ENCODE measurements at places on chromosomes 2 and 18.

GRCh38 chr18:3450012-3450798 lies at the start of gene TGIF1:
Gene TGIF1, plus strand, starts transcription at chr18:3450172. Its CDS starts 318 bp downstream, at chr18:3450490.
- DNase-seq, result peak; percentile 43

- DNase-seq, result no peak
These were observed 85.4 kb upstream of the TMEM18 start for GRCh38 chr2:762646-763045.

GRCh38 chr2:237879991-237880560 lies 20.7 kb downstream of the RAMP1 start:
- DNase-seq, result no peak

DNA sequence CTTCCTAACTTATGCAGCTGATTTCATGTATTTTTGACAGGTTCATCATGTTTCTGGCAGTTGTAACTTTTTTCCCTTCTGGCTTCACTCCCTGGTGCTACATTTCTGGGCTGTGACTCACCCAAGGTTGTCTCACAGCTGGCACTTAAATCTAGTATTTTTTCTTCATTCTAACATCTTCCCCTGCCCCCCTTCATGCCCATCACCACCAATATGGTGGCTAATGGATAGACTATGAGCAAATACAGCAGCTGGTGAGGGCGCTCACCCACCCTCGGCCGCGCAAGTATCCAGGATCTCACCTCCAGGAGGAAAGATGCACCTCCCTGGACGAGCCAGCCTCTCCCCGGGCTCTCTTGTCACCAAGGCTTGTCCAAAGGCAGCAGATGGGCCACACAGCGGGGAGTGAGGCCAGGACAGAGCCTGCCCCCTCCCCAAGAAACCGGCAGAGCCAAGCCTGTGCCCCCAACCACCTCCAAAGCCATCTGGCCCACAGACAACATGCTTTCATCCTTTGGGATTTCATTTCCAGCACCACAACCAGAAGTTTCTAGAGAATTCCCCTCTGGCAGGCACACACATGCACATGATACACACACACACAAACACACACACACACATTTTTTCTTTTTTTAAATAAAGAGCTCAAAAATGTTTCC lies 39.1 kb downstream of the ATOH8 start:
- DNase-seq, result no peak

- DNase-seq, result no peak
These were observed 22.0 kb downstream of the RELCH start for GRCh38 chr18:62209046-62209445.

DNA sequence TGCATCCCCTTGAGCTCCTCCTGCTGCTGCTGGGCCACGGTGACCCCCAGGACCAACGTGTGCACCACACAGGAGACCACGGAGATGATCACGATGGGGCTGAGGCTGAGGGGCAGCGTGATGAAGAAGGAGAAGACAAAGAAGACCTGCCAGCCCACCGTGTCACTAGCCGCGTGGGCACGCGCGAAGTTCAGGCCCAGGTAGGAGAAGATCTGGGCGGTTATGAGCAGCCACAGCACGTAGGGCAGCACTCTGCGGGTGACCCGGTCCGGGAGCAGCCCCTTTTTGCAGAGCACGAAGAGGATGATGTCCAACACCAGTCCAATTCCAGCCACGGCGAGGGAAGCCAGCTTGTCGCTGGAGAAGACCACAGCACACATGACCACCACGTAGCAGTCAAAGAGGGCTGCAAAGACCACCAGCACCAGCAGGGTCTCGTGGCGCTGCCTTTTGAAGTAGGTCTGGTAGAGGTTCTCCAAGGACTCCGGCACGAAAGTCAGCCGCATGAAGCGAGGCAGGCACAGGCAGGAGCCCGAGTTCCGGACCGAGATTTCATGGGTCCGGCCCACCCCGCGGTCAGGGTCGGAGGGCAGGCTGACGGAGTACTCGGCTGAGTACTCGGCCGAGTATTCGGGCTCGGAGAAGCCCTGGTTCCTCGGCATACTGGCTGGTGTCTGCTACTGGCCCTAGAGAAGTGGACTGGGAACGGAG lies 1.6 kb downstream of the ADCY3 start:
- no peak for DNase-seq

- no peak for DNase-seq
These were observed 133.7 kb downstream of the SMAD7 start for GRCh38 chr18:48817021-48817461.

GRCh38 chr18:61606759-61607158 lies 273.5 kb downstream of the CDH20 start:
- no peak for DNase-seq

DNA sequence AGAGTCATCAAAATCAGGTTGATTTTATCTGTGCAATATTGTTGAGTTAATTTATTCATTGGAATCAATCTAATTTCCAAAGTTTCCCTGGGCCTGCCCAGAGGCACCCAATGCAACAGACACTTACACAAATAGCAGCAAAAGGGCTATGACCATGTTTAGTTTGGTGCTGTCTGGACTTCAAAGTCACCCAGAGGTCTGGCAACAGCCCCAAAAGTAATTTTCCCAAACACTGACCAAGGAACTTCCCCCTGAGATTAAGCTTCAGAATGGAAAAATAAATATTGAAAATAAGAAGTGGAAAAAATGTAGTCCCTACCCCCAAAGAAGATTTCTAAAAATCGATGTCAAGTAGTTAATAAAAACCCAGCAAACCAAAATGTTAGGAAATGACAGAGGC lies 70.9 kb upstream of the RNF152 start:
- no peak for DNase-seq

- DNase-seq, result no peak
These were observed 370.8 kb downstream of the TNS1 start for GRCh38 chr2:217632043-217632442.

- no peak for DNase-seq
These were observed 65.7 kb downstream of the ACTR2 start for GRCh38 chr2:65293376-65293775.

GRCh38 chr18:40148960-40149359 lies 1806.1 kb upstream of the PIK3C3 start:
- DNase-seq, result no peak

GRCh38 chr2:29245742-29246382 lies 130.6 kb downstream of the CLIP4 start:
- DNase-seq, result no peak

- no peak for DNase-seq
These were observed 2.7 kb upstream of the TMBIM1 start for GRCh38 chr2:218295029-218295428.
